ENCODE measurements at places on chromosomes 7 and 10.

DNA sequence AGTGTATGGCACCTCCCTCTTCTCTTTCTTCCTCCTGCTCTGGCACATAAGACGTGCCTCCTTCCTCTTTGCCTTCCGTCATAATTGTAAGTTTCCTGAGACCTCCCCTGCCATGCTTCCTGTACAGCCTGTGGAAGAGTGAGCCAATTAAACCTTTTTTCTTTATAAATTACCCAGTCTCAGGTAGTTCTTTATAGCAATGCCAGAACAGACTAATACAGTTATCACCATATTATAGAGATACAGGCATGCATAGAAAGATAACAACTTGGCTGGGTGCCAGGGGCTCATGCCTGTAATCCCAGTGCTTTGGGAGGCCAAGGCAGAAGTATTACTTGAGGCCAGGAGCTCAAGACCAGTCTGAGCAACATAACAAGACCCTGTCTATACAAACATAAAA lies 53.2 kb downstream of the GCC1 start:
- DNase-seq: no peak

GRCh38 chr10:95963202-95963990 lies 55.6 kb downstream of the CC2D2B start:
- DNase-seq: no peak

GRCh38 chr10:65798133-65798532 lies 1127.7 kb upstream of the LRRTM3 start:
- no peak for DNase-seq

- no peak for DNase-seq
These were observed 428.9 kb downstream of the MDFIC start for GRCh38 chr7:115350764-115351163.

All from CD4-positive, alpha-beta T cell treated with Interferon gamma for 1 hour (primary cell).